EL (cell line): ENCODE measurements at places on chromosomes 7 and 10.

DNA sequence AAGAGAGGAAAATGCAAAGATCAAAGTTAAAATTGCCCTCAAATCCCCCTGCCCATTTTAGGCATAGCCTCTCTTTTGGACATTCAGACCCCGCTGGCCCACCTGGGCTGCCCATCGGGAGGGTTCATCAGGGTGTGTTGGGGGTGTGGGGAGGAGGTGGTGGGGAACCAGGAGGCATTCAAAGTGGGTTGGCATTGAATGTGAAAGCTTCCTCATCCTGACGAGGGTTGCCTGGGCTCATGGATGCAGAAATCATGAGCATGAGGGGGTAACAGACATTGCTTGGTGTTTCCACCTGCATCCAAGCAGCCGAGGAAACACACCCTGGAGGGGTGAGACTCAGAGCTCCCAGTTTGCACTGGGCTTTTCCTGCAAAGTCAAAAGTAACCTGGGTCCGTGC is 20.6 kb downstream of the BTBD16 start:
- DNase-seq, result no peak

- DNase-seq, result no peak
Observed at GRCh38 chr7:109868215-109868860, 1222.6 kb upstream of the LRRN3 start.

DNA sequence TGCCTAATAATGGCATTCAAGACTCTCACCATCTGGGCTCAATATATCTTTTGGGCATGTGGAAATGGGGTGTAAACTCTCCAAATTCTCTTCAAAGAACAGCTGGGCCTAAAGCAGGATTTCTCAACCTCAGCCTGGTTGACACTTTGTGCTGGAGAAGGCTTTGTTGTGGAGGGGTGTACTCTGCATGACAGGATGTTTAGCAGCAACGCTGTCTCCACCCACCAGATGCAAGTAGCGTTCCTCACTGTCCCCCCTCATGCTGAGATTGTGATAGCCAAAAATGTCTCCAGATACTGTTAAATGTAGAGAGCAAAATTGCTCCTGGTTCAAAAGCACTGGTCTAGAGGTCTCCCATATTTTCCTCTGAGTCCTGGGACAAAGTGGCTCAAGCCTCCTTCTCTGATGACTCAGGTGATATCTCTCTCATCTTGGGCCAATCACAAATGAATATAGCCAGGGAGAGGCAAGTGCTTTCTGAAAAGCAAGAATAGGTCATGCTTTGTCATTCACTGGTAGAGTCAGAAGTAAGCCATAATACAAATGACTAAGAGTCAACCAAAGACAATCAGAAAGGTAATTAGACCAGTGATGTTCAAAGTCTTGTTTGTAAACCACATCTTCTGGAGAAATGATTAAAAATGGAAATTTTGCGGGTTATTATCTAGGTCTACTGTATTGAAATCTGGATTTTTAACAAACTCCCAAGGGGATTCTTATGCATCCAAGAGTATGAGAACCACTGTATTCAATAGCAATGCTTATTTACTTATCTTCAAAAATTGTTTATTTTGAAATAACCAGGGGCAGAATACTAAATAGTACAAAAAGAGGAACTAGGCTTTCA is 330.8 kb downstream of the PTEN start:
- peak; percentile 28 for DNase-seq

GRCh38 chr7:147478796-147479195 is 1111.8 kb upstream of the C7orf33 start:
- no peak for DNase-seq

DNA sequence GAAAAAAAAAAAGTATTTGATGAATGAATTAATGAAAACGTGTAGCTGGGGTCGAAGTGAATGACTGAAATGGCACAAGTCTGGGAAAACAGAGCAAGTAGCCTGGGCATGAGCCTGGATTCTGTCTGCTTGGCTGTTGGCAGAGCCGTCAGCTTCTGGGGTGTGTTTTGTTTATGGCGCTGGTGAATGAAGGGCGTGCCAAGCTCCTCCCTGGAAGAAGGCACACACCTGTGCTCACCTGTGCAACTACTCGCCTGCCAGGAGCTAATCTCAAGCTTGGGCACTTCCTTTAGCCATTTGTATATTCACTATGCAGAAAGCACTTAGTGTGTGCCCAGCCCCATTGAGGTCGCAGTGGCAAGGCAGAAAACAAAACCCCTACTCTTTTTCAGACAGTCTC is 74.1 kb downstream of the GTF2IRD1 start:
- no peak for DNase-seq

DNA sequence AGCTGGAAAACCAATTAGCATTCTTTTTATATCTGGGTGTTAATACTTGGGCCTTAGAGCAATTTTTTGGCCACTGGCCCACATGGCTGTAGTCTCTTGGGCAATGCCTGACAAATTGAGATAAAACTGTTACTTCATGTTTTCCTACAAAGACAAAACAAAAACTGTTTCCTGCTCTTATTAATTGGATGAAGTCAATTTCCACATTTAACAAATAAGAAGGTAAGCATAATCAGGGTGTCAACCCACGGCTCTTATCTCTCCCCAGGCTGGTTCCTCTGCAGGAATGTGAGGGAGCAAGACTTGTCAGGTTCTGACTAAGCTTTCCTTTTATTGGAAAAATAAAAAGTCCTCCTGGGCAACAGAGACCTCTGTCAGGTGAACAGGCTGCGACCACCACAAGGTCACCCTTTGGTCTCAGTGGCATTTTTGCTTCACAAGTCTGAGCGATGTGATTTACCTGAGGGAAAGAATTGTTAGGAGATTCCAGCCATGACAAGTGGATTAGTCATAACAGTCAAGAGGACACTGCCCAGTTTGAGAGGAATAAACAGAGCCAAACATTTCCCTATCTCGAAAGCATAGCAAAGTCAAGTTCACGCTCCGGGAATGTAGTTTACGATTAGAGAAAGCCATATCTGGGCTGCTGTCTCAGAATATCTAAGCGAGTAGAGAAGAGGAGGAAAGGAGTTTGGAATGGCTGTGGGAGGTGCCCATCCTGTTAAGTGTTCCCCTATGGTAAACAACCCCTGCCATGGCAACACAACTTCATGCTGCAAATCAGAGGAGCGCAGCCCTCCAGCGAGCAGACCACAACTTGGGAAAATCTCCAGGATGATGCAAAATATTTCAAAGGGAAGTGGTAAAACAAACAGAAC is 144.4 kb downstream of the TES start:
- peak; percentile 95 for DNase-seq

DNA sequence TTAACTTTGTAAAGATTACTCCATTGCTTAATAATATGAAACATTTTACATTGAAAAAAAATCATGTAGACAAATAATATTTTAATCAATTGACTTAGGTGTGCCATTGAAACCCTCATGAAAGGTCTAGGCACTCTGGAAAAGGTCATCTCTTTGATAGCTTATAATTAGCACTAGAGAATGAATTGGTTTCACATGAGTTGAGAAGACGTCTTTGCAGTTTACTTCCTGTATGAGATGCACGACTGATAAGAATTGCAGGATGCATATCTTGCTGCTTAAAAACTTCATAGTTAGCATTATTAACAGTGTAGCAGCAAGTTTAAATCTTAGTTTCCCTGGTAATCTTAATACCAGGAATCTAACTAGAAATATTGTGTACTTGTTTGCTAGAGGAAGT is 614.2 kb upstream of the COBL start:
- DNase-seq, result no peak

GRCh38 chr7:30652132-30652531 is 30.1 kb downstream of the CRHR2 start:
- no peak for DNase-seq

DNA sequence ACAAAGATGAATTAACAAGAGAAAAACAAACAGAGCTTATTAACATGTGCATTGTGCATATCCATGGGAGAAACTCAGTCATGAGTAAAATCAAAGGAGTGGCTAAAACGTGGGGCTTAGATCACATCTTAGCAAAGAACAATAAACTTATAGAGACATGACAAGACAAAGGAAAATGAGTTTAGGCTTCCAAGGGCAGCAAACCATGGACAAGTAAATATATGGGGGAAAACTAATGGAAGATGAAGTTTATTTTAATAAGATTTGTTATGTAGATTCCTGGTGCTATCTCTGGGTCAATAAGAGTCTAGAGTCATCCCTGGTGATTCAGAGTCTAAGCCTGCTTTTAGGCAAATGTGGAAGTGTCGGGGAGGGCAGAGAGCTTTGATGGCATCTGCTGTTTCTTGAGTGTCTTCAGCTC is 87.2 kb upstream of the PLPP4 start:
- DNase-seq, result peak; percentile 47

- DNase-seq, result no peak
Observed at GRCh38 chr7:18860221-18860620, 257.2 kb downstream of the TWIST1 start.

DNA sequence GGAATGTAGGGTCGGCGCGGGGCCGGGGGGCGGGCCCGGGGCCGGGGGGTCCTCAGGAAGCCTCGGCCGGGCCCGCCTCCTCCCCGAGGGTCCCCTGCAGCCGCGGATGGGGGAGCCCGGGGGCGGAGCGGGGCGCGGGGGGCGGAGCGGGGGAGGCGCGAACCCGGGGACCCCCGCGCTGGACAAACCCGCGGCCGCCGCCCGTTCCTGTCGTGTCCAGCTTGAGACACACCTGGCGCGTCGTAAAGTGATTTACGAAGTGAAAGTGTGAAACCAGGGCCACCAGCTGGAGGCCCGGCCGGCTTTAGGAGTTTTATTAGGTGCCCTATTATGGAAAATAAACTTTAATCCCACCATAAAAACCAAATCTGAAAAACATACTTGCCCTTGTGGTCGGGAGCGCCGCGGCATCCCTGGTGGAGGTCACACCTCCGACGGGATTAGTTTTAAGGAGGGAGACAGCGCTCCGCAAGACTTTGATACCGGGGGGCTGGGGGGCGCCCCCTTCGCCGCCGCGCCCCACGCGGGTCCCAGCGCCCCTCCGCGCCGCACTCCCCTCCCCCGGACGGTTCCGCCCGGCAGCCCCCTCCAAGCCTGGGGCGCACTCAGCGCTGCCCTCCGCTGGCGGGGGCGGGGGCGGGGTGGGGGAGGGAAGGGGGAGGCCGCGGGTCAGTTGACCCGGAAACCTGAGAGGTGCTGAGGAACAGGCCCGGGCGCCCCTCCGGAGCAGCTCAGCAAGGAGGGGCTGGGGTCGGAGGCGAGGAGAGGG is 10.3 kb downstream of the MNX1 start:
- no peak for DNase-seq

DNA sequence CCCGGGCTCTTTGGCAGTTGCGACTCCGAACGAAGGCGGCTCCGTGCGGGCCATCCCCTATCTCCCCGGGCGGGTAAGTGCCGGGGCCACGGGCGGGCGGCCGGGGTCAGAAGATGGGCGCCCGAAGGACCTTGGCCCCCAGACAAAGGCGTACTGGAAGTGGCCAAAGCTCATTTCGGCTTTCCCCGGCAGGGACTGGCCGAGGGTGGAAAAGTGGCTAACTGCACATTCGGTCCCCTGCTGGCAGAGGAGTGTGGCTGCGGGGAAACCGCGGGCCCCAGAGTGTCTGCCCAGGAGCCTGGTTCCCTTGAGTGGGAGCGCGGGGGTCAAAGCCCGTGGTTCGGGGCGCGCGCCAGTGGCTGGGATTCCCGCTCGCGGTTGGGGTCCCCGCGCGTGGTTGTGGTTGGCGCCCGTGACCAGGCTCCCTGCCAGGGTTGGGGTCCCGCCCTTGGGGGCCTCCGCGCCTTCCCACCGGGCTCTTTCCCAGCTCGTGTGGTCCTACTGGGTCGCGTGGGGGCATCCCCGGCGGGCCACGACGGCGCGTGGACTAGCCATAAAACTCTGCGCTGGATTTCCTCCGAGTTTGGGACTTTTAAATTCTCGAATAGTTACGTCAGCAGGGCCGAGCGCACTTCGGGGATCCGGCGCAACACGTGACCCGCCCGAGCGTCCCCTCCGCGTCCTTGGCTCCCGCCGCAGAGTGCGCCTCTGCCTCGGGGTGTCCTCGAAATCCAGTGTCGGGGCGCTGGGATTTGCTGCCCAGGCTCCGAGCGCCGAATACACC is 124.4 kb downstream of the TACC2 start:
- DNase-seq, result peak; percentile 80
